ENCODE measurements at places on chromosomes 4 and X.

- no peak for DNase-seq
Measured at GRCh38 chr4:185587427-185588161, 52.3 kb upstream of the PDLIM3 start.

GRCh38 chr4:89939546-89939945 lies 44.9 kb downstream of the MMRN1 start:
- no peak for DNase-seq

GRCh38 chr4:5852523-5853202 lies 40.2 kb downstream of the CRMP1 start:
- DNase-seq: no peak

GRCh38 chr4:135533053-135533452 lies 1331.5 kb upstream of the PABPC4L start:
- no peak for DNase-seq

DNA sequence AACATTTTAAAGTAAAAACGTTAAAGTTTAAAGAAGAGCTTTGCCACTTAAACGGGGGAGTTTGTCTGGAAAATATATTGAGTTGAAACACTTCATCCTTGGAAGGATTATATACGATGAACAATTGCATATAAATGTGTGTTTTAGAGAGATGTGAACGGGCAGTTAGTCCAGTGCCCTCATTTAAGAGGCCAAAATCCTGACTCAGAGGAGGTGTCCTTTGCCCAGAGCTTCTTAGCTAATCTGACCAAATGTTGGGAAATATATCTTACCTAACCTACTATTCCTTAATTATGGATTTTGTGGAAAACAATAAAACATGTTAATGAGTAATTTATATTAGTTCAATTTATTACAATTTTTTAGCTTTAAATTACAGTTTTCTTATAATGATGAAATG lies 327.2 kb upstream of the DIPK2B start:
- DNase-seq: no peak

DNA sequence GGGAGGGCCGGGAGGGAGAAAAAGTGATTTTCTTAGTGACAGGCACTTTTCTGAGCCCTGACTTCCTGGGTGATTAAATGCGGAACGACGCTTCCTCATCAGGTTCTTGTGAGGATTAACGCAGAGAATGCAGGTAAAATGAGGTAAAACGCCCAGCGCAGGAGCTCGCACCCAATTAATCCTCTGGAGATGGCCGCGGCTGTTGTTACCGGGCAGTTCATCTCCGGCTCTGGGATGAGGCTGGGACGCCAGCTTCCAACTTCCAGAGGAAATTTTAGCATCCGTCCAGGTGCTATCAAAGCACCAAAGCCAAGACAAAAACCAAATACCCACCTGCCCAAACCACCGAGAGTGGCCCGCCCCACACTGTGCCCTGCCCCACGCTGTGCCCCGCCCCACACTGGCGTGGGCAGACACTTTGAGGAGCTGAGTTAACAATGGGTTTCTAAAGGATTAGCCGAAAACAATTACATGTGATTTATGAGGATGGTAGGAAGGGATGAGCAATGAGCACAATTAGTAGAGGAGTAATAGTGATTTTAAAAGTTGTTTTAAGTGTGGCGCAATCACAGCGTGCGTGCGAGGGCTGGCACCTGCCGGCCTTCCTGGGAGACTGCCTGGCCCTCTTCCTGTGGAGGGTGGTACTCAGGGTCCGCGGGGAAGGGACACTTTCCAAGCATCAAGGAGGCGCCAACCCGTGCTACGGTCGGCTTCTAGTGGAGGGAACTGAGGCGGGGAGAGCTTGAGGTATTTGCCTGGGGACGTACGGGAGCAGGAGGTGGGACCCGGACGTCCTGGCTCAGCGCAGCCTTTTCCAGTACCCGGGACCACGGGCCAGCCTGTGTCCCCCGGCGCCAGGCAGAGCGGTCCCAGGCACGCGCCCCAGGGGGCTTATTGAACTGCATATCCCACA lies 41.6 kb upstream of the ADRA2C start:
- DNase-seq: no peak

DNA sequence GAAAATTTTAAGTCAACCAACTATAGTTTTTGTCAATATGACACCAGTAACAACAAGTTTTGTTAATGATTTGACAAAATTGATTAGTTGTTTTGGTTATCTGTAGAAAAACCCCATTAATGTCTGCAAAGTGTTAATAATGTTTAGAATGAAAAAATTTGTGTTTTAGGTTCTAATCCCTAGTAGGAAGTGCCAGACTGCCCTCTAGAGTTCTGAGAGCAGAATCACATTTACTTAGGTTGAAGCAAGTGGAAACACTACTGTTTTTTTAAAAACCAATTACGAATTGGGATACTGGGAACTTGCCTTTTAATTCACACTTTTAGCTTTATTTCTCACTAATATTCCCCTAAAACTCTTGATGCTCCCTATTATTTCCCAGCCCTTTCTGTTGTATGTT lies 101.1 kb upstream of the CYLC1 start:
- no peak for DNase-seq

DNA sequence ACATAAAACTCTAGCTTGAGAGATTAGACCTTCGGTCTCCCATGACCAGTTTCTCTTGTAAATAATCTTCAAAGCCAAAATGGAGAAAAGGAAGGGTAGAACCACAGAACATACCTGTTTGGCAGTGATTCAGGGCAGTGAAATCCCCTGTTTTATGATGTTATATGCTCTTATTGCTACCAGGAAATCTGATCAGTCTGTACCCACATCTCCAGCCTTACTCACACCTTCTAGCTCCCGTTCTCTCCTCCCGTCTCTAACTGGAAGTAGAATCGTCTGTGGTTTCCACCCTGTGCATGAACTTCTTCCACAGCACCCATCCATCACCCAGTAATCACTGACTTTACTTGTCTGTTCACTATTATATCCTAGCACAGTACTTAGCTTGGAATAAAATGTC lies 42.9 kb downstream of the NKX6-1 start:
- DNase-seq: no peak

GRCh38 chr4:183610613-183611012 lies 48.4 kb downstream of the RWDD4 start:
- DNase-seq: no peak

GRCh38 chr4:137674066-137674465 lies 141.8 kb upstream of the PCDH18 start:
- no peak for DNase-seq

DNA sequence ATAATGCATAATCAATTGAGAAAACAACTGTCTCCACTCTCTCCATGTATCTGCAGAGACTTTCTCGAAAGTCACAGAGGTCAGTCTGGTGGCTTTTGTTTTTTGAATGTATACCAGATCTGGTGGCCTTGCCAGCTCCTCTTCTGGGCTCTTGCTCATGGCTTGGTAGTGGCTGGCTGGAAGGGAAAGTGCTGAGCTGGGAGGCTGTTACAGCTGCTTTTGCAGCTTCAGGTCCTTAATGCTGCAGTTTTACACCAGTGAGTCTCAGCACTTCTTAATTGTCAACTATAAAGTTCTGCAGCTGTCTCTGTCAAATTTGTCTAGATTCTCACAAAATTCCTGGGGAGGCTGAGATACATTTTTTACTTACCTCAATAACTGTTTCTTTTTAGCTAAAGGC lies 390.0 kb downstream of the GRXCR1 start:
- no peak for DNase-seq

- DNase-seq: no peak
Measured at GRCh38 chrX:40832723-40833122, 97.4 kb upstream of the MED14 start.

DNA sequence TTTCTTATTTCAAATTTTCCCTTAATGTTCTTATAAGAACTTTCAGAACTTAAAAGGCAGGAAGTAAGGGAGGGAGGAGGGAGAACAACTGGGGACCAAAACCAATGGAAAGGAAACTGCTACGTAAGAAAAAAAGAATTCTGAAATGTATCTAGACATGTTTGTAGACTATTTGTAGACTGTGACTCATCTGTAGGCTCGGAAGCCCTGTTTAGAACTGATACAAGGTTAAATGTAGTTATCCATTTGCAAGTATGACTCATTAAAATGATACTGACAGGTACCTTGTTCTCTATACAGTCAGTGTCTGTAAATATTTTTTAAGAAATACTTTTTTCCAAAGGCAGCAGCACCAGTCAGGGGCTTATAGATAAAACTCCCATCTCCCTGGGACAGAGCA lies 202.0 kb downstream of the DHX15 start:
- no peak for DNase-seq

DNA sequence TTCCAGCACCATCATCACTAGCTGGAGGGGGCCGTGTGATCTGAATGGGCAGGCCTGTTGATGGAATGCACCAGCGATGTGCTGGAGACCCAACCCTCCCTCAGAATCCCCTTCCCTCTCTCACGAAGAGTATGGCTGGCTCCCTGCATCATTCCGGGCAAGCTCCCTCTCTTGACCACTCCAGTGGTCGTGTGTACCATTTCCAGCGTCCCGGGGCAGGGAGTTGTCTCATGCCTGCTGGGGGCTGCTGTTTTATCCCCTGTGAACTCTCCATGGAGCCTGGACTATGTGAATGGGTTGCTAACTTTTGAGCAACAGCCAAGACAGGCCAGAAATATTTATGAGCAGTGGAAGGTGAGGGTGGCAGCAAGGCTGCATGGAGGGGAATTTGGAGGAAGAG lies 8.1 kb downstream of the CSAG1 start:
- no peak for DNase-seq
